Kidney glomerular epithelial cell (primary cell): ENCODE measurements at places on chromosomes 3 and 15.

GRCh38 chr3:27985369-27986035 is 255.9 kb upstream of the CMC1 start:
- no peak for DNase-seq

GRCh38 chr15:78715434-78715833 is 74.4 kb upstream of the CHRNB4 start:
- no peak for DNase-seq

DNA sequence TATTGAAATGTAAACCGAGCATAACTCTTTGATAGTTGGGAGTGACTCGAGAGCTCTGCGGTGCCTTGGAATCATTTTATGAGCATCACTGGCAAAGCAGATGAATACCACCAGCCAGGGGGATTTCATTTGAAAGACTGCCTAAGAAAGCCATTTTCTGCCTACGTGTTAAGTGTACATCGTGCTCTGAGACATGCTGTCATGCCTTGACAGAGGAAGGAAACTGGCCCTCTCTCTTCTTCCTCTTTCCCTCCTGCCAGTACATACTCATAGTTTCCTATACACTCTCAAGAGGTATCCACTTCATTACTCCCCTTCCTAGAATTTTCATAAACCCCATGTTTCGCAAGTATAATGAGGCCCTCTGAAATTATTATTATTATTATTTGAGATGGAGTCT is 8.8 kb downstream of the BCL2A1 start:
- DNase-seq: no peak

DNA sequence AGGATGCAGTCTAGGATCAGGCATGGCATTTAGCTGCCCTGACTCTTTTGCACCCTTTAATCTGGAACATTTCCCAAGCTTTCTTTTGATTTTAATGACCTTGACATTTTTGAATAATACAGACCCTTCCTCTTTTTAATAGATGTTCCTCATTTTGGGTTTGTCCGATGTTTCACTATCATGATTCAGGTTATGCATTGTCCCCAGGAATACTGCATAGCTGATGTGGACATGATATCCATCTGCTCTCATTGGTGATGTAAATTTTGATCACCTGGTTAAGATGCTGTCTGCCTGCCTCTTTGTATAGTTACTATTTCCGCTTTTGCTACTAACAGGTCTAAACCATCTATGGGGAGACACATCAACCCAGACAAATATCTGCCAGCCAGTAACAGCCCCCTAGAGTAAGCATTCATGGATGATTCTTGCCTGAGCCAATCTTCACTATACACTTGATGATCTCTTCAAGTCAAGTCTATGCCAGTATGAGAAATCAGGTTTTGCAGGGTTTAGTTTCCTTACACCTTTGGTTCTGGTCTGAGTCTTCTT is 50.6 kb upstream of the ULK4 start:
- DNase-seq: no peak

- DNase-seq: no peak
These were observed 5.7 kb downstream of the APH1B start for GRCh38 chr15:63283126-63283525.

DNA sequence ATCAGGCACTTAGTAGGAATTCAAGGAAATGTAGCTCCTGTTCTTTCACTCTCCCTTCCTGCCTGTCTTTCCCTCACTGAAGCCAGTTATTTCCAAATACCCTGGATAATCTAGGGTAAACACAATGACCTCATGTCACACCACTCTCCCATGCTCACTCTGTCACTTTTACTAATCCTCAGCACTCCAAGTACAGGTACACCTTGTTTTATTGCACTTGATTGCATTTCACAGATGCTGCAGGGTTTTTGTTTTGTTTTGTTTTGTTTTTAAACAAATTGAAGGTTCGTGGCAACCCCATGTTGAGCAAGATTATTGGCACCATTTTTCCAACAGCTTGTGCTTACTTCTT is 40.8 kb downstream of the PPM1L start:
- no peak for DNase-seq

- no peak for DNase-seq
These were observed 111.8 kb upstream of the DPH6 start for GRCh38 chr15:35657679-35658311.

- no peak for DNase-seq
These were observed 307.4 kb upstream of the DPPA4 start for GRCh38 chr3:109644746-109645145.

GRCh38 chr3:147411238-147411814 is 2.2 kb downstream of the ZIC1 start:
- no peak for DNase-seq

GRCh38 chr3:79414806-79415205 is 353.0 kb downstream of the ROBO1 start:
- DNase-seq: no peak

GRCh38 chr3:29346828-29347227 is 66.0 kb downstream of the RBMS3 start:
- no peak for DNase-seq

DNA sequence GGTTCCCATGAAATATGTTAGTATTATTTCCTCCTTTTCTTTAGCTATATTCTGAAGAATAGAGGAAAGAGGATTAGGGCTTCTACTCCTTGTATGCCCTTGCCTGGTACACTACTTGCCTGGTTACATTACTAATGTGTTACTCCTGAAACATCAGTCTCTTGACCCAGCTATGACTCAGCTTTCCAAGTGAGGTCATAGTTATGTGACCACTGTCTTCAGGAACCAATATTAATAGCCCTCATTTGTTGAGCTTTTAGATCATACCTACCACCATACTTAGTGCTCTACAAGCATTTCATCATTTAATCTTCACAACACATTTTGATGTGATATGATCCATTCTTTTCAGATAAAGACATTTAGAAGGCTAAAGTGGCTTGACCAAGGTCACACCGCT is 60.3 kb downstream of the CMSS1 start:
- DNase-seq: peak; percentile 85

DNA sequence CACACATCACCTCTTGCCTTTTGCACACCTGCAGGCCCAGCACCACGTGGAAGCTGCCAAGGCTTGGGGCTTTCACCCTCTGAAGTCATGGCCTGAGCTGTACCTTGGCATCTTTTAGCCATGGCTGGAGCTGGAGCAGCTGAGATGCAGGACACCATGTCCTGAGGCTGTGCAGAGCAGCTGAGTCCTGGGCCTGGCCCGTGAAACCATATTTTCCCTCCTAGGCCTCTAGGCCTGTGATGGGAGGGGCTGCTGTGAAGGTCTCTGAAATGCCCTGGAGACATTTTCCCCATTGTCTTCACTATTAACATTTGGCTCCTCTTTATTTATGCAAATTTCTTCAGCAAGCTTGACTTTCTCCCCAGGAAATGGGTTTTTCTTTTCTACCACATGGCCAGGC is 41.9 kb upstream of the PEX5L start:
- no peak for DNase-seq

- DNase-seq: no peak
These were observed 144.1 kb downstream of the VPS13C start for GRCh38 chr15:61916104-61916503.

DNA sequence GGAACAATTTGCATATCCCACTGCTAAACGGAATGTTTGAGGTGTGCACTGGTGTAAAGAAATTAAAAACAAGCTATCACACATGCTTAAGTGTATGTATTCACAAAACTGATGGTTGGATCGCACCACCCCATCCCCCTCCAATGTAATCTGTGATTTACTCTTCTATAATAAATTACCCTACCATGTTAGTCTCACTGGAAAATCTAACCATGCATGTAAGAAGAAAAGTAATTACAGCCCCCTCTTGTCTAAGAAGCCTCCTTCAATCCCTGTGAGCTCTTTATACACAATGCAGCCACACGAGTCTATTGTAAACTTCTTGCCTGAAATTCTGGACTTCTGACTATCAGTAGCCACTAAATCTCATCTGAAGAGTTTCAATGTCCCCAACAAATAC is 173.6 kb downstream of the ZBTB20 start:
- no peak for DNase-seq

DNA sequence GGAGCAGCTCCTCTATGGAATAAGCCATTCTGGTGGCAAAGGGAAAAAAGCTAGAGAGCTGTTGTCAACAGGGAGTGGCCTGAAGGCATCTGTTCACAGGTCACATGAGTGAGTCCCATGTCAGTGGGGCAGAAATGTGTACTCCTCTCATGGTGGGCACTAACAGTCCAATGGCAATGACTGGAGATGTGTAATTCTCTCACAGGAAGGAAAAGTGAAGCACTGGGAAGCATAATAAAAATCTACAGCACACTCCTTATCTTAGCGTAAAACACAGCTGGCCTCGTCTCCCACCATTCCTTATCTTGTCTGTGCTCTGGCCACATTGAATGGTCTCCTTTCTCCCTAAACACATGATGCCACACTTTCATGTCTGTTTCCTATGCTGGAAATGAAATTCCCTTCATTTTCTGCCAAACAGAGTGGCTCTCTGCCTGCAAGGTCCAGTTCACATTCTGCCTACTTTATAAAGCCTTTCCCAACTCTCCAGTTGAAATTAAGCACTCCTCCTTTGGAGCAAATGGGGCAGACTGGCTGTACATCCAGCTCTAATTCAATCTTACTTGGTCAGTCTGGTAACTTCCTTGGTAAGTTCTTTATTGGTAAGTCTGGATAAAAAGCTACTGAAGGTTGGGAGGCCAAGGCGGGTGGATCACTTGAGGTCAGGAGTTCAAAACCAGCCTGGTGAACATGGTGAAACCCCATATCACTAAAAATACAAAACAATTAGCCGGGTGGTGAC is 139.8 kb downstream of the RPL22L1 start:
- DNase-seq: no peak

DNA sequence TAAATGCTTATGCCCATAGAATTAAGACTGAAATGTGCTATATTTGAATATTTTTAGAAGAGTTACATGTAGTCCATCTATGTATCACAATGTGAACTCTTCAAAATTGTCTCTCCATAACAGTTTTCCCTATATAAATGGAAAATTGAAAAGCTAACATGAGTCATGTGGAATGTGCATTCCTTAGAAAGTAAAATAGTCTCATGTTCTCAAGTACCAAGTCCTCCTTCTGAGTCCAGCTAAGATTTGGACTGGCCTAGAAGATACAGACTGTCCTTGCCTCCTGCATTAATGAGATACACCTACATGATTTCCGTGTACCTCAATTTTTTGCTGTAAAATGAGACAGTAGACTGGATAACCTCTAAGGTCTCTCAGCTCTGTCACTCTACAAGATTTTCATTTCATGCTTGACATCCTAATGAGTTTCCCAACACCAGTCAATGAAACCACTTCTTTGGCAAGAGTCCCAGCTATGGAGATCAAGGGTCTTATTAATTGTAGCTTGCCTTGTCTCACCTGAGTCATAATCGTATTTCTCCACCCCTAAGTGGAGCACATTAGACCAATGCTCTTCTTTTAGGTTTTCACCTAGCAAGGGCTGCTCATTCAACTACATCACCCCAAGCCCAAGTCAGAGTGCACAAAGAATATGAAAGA is 350.6 kb upstream of the IL12A start:
- DNase-seq: peak; percentile 81

- no peak for DNase-seq
These were observed 202.0 kb upstream of the CFAP20DC start for GRCh38 chr3:59251869-59252268.

DNA sequence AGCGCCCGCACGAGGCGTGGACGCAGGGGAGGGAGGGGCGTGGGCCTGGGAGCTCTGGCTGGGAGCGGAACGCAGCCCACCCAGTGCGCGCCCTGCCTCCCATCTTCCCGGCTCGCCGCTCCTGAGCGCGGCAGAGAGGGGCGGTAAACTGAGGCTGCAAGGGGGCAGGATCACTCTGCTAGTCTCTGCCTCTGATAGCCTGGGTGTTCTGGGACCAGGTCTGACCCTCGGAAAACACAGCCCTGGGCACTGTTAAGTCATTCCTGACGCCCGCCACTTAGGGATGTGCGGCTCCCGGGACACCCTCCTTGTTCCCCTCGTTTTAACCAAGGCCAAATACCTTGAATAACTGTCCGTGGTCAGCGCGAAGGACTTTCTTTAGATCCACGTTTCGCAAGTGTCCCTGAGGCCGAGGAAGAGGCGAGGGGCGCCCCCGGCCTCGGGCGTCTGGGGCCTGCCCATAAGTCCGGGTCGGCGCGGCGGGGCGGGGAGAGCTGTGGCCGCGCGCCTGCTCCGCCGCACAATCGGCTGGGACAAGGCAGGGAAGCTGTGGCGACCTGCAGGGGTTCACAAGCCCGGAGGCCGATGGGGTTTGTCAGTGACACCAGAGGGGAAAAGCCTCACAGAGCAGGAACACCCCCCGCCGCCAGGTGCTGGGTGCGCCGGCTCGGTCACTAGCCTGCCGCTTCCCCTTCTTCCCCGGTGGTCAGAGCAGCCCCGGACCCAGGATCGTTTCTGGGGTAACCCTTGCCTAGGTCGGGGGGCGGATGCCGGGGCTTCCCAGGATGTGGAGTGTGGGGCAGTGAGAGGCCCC is 1.5 kb downstream of the ITPKA start:
- no peak for DNase-seq

GRCh38 chr3:128006061-128007032 is 45.9 kb upstream of the SEC61A1 start:
- no peak for DNase-seq

DNA sequence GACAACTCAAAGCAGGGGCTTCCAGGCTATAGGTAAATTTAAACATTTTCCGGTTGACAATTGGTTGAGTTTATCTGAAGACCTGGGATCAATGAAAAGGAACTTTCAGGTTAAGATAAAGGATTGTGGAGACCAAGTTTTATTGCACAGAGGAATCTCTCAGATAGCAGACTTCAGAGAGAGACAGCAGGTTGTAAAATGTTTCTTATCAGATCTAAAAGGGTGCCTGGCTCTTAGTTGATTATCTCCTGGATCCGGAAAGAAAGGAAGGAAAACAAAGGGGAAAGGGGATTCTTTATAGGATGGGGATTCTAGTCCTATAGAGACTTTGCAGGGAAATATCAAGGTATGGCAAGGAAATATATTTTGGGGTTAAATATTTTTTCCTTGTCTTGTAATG is 951.3 kb upstream of the SEMA6D start:
- no peak for DNase-seq

- no peak for DNase-seq
These were observed 105.3 kb downstream of the CHDH start for GRCh38 chr3:53740956-53741355.

GRCh38 chr15:96027501-96027900 is 303.0 kb upstream of the NR2F2 start:
- DNase-seq: no peak

- DNase-seq: no peak
These were observed 46.5 kb downstream of the KLHL25 start for GRCh38 chr15:85748176-85748575.

GRCh38 chr3:112900113-112900512 is 53.4 kb upstream of the CD200R1L start:
- no peak for DNase-seq

DNA sequence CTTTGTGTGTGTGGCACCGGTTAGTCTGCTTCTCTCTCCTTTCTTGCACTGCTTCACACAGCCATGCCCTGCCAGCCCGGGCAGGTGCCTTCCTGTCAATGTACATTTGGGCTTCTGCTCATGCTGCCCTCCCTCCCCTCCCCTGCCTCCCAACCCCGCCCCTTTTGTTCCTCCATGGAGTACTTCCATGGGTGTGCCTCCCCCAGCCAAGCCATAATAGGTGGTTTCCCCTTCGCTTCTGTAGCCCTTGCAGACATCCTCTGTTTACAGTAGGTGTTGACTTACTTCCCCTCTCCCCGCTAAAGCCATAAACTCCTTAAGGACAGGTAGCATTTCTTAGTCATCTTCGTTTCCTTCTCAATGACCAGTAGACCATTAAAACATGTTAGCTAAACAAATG is 31.8 kb upstream of the CRTC3 start:
- DNase-seq: no peak
